ENCODE measurements at places on chromosomes 3 and 15.

DNA sequence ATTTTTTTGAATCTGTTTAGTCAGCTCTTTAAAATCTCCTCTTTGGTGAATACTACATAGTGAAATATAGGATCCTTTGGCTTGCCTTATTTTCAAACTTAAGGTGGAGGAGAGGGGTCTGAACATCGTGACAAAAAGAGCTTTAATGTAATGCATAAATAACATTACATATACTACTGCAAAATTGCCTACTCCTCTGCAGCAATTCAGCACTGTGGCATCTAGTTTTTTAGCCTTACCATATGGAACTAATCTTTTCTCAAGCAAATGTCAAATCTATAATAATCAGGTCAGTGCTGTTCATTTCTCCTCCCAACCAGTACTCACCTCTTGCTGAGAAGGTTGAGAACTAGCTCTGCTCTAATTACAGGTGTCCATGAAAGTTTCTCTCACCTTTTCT, 394.0 kb upstream of the CDIN1 start:
- no peak for DNase-seq

DNA sequence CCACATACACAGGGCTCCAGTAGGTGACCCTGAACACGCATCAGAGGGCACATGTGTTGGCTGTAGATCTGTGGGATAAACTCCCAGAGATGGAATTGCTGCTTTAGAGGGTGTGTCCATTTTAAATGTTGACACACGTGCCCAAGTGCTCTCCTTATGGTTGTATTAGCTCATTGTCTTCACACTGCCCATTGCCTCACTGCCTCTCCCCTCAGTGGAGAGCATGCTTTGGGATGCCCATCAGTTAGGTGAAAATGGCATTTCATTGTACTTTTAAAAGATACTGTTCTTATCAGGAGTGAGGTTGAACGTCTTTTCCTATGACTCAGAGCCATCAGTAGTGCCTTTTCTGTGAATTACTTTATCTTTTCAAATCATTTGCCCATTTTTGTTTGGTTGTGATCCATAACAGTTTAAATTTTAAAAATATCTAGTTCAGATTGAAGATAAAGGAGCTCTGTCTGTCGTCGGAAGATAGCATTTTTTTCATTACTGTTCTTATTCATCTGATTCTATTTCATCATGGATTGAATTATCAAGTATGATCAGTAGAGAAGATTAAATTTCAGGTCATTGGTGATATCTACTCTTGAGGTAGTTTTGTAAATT, 120.7 kb downstream of the CHDH start:
- DNase-seq: no peak

- DNase-seq: no peak
These were observed 67.5 kb upstream of the TJP1 start for GRCh38 chr15:29889542-29890329.

DNA sequence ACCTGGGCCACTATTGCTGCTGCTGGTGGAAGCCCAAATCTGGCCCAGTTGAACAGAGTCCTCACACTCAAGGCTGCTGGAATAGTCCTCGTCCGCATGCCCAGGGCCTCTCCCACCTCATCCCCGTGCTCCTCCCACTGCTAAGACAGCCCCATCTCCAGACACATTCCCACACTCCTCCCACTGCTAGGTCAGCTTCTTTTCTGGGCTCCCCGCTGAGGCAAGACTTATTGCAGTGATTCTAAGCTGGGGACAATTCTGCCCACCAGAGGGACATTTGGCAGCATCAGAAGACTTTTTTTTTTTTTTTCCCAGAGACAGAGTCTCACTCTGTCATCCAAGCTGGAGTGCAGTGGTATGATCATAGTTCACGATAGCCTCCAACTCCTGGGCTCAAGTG, 35.1 kb downstream of the POC1A start:
- DNase-seq: no peak

DNA sequence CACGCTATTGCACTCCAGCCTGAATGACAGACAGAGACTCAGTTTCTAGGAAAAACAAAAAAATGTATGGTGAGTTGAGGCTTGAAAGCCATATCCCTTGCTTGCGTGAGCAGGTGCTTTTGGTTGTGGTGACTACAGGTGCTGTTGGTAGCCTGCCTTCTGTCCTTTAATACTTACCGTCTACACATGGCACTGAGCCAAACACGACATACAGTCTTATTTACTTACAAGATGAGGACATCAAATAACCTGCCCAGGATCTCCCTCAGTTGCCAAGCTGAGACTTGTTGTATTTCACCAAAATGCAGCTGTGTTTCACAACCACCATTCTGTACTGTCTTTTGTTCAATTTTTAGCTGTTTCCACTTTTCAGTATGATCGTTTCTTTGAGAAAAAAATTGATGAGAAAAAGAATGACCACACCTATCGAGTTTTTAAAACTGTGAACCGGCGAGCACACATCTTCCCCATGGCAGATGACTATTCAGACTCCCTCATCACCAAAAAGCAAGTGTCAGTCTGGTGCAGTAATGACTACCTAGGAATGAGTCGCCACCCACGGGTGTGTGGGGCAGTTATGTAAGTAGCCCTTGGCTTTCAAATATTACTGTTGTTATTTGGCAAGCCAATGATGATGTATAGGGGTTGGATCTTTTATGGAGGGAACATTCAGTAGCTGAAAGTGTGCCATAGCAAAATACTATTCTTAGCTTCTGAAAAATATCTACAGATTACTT, 6.5 kb downstream of the ALAS1 start:
- DNase-seq: no peak

GRCh38 chr3:61594144-61594963, 33.0 kb downstream of the PTPRG start:
- no peak for DNase-seq

DNA sequence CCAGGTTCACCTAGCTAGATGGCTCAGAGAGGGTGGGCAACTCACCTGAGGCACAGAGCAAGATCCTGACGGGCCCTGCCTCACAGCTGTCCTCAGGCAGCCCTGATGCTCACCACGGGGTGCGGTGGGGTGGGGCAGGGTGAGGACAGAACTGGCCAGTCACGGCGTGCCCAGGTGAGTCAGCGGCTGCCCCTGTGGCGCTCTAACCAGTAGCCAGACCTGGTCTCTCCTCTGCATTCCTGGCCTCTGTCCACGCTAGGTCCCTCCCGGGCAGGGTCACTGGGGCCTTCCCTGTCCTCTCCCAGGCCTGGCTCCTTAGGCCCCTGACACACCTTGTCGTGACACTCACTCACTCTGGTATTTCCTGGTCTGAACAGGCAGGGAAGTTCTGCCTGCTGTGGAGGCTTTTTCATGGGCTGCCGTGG, 901 bp downstream of the ALS2CL start:
- DNase-seq: no peak

GRCh38 chr15:69631005-69631404, 178.4 kb downstream of the RPLP1 start:
- DNase-seq: no peak
